ENCODE measurements at places on chromosomes 3 and 15. TPM values are rescaled to one million over a fixed set of nuclear protein-coding genes. Genes with fewer than 3 reads are reported as not detected.

Gene CAPN3
- total RNA-seq, result 17.0 TPM

DNA sequence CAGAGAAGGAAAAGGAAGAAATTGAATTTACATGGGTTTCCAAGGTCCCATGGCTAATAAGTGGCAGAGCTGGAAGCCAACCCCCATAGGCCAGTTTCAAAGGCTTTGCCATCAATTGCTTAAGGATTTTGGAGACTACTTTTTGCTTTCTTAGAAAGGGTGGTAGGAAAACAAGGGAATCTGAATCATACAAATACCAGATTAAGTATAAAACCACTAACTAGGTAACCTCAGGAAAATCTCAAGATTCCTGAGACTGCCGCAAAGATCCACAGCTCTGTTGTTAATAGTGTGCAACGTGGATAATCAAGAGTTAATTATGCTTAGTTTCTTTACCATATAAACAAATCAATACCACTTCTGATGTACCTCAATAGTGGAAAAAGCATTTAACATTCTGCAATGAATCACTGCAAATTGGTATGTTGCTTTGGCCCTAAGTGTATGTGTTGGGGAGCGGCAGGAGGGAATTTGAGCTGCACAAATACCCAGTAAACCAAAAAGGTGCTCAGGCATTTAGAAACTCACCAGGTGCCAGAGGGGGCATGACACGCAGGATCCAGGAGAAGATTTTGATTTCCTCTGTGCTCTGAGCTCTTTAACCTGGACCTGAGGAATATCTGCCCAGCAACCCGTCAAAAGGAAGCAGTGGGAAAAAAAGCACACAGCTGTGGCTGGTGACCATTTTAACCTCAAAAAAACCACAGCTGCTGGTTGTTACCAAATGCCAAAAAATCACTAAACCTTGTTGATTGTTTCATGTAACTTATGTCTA lies 22.0 kb downstream of the AADAC start:
- no peak overlapping the region for H3K27ac ChIP-seq
- H3K36me3 ChIP-seq, result no peaks in the 10 kb centered on the region
- H3K4me1 ChIP-seq, result no peaks in the 10 kb centered on the region
- peaks cover 7% of the 10 kb centered on the region for H3K27me3 ChIP-seq

Gene GOLGA8T
- total RNA-seq, result 0.60 TPM

DNA sequence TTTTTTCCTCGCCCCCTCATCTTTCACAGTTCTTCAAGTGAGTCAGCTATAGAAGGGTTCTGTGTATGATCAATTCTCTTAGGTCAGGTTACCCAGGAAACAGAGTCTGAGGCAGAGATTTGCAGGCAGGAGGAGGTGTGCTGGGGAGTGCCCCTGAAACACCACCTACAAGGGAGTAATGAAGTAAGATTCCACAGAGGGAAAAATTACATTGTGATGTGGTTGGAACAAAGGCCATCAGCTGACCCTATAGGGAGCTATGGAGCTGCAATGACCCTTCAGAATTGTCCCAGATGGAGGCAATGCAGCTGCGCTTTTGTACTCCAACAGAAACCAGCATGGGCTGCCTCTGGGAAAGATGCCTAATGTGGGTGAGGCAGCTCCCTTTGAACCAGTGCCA lies 142.2 kb upstream of the CNTN3 start:
- H3K27me3 ChIP-seq, result no peaks in the 10 kb centered on the region
- DNase-seq, result no peak
- H3K4me3 ChIP-seq, result no peak overlapping the region
- H3K4me1 ChIP-seq, result no peaks in the 10 kb centered on the region
- H3K36me3 ChIP-seq, result no peaks in the 10 kb centered on the region

Gene NMNAT3
- 2.4 TPM for total RNA-seq

- no peak for DNase-seq
- H3K4me3 ChIP-seq, result no peak overlapping the region
- H3K27ac ChIP-seq, result no peak overlapping the region
Measured at GRCh38 chr3:64975147-64975546, 287.3 kb upstream of the ADAMTS9 start.

Gene TIPARP
- 120 TPM for total RNA-seq

Gene MAGI1
- total RNA-seq, result 0.23 TPM

GRCh38 chr15:65805019-65805745 lies 13.1 kb upstream of the DENND4A start:
- no peaks in the 10 kb centered on the region for H3K27me3 ChIP-seq
- peak overlapping the region; percentile 48 for H3K27ac ChIP-seq

GRCh38 chr15:52529940-52530339 lies 1.3 kb upstream of the MYO5A start:
- peak overlapping the region; percentile 68 for H3K4me3 ChIP-seq
- H3K27ac ChIP-seq, result peak overlapping the region; percentile 90
- no peaks in the 10 kb centered on the region for H3K27me3 ChIP-seq
- H3K4me1 ChIP-seq, result peaks cover 5% of the 10 kb centered on the region
- no peaks in the 10 kb centered on the region for H3K36me3 ChIP-seq

Gene HRG
- total RNA-seq, result not detected

- H3K4me1 ChIP-seq, result peaks cover 2% of the 10 kb centered on the region
- H3K36me3 ChIP-seq, result no peaks in the 10 kb centered on the region
- H3K4me3 ChIP-seq, result peak overlapping the region; percentile 96
- H3K27ac ChIP-seq, result peak overlapping the region; percentile 35
- H3K27me3 ChIP-seq, result no peaks in the 10 kb centered on the region
Measured at GRCh38 chr3:149085828-149086231, 503 bp downstream of the HLTF start.

DNA sequence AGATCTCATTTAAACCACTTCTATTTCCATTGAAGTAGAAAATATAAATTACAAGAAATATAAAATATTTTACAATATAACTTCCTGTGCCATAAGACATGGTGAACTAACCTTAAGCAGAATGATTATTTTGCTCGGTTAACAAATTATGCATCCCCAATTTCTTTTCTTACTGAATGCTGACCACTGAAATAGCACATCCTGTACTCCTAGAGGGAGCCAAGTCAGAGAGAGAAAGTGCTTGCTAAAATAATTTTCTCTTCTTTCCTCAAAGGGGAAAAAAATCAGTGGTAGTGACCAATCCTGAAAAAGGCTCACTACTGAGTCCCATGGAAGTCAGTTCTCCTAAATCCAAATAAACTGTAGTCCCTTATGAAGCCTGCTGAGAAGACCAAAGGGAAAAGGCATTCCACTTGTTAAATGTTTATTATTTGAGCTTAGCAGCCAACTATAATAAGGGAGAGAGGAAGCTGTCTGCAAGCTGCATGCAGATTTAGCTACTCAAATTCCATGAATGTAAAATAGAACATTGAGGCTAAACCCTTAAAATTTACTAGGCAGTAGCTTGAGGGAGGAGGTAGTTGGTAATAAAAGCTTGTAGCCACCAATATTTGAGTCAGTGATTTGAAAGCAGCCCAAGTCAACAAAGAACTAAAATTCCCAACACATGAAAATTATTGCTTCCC lies 33.1 kb downstream of the CEP152 start:
- no peak overlapping the region for H3K27ac ChIP-seq
- no peaks in the 10 kb centered on the region for H3K27me3 ChIP-seq
- H3K4me1 ChIP-seq, result no peaks in the 10 kb centered on the region
- peaks cover 10% of the 10 kb centered on the region for H3K36me3 ChIP-seq

Gene PGBD4
- total RNA-seq, result 3.7 TPM

DNA sequence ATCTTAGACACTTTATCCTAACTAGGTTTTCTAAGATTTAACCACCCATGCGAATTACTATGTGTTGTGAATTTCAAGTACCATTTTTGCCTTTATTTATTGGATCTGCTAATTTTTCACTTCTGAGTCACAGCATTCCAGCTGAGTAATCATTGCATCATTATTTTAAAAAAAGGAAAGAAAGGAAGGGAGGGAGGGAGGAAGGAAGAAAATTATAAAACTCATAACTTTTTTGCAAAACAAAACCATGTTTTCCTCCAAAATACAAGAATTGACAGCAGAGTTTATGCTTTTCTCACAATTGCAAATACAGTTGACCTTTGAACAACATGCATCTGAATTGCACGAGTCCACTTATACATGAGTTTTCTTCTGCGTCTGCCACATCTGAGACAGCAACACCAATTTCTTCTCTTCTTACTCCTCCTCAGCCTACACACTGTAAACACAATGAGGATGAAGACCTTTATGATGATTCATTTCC lies 651.4 kb upstream of the NECTIN3 start:
- no peaks in the 10 kb centered on the region for H3K4me1 ChIP-seq
- H3K36me3 ChIP-seq, result no peaks in the 10 kb centered on the region
- H3K4me3 ChIP-seq, result no peak overlapping the region
- no peak overlapping the region for H3K27ac ChIP-seq
- no peak for DNase-seq

GRCh38 chr3:14797731-14798130 lies 21.0 kb upstream of the FGD5 start:
- H3K4me3 ChIP-seq, result no peak overlapping the region
- H3K4me1 ChIP-seq, result no peaks in the 10 kb centered on the region
- H3K27me3 ChIP-seq, result no peaks in the 10 kb centered on the region
- no peak overlapping the region for H3K27ac ChIP-seq
- no peak for DNase-seq

GRCh38 chr3:166351461-166351860 lies 514.2 kb upstream of the BCHE start:
- no peaks in the 10 kb centered on the region for H3K27me3 ChIP-seq
- no peak for DNase-seq
- H3K36me3 ChIP-seq, result no peaks in the 10 kb centered on the region
- H3K4me1 ChIP-seq, result no peaks in the 10 kb centered on the region
